SK-N-MC (cell line): ENCODE measurements at places on chromosomes 13 and 19.
A peak's percentile ranks its signal among the peaks of the same experiment; 100 is the strongest.

DNA sequence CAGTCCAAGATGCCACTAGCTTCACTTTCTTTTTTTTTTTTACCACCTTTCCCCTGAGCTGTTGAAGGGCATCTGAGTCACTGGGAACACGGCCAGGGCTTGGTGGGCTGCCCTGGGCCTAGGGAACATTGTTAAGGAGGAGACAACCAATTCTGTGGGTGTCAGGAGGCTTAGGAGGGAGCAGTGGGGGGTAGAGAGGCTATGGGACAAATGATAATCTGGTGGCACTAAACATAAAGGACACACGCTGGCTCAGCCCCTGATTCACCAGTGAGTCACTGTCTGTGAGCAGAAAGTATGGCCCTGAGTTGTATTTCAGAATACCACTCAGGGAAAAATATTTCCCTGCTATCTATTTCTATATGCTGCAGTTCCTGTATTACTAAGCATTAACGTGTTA is 207.8 kb downstream of the DCLK1 start:
- no peak for DNase-seq

GRCh38 chr13:44352671-44353070 is 21.0 kb upstream of the SERP2 start:
- DNase-seq: no peak

GRCh38 chr19:7897292-7897691 is 6.4 kb upstream of the MAP2K7 start:
- DNase-seq: no peak

- peak; percentile 20 for DNase-seq
These were observed 76.0 kb upstream of the LSM14A start for GRCh38 chr19:34096020-34096915.

DNA sequence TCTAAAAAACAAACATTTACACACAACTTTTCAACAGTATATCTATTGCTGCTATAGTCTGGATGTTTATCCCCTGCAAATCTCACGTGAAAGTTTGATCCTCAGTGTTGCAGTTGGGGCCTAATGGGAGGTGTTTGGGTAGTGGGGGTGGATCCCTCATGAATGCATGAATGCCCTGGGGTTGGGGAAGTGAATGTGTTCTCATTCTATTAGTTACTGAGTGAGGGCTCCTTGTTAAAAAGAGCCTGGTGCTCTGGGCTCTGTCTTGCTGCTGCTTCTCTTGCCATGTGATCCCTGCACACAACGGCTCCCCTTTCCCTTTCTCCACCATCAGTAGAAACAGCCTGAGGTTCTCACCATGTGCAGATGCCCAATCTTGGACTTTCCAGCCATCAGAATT is 242.7 kb upstream of the HTR2A start:
- DNase-seq: no peak

- no peak for DNase-seq
These were observed 1.5 kb downstream of the IFNL4 start for GRCh38 chr19:39246951-39247669.

DNA sequence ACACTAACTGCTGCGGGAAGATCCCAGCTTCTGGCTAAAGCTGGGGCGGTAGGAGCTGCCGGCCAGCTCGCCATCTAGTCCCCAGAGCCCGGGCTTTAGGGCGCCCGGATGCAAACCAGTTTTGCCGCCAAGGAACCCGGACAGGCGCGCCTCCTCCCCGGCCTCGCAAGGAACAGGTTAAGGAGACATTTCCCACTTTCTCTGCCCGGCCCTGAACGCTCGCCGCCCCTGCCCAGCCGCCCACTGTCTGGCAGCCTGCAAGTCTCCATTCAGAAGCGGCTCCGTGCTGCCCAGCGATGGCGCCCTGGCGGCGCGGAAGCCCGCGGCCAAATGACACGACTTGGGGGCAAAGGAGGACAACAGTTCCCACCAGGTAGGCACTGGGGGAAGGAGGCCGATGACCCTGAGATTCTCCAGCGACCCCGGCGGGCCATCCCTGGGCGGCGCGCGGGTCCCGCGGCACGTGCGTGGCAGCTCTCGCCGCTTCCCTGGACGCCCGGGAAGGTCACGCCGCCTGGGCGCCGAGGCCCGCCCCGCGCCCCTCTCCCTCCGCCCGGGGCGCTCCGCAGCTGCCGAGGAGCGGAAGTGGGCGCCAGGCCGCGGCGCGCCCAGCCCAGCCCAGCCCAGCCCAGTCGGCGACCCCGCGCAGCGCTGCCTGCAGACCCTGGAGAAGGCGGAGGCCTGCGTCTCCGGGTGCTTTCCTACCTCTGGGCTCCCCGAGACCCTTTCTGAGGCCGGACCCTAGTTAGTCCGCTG is 42.2 kb upstream of the HNRNPA1L2 start:
- DNase-seq: no peak

DNA sequence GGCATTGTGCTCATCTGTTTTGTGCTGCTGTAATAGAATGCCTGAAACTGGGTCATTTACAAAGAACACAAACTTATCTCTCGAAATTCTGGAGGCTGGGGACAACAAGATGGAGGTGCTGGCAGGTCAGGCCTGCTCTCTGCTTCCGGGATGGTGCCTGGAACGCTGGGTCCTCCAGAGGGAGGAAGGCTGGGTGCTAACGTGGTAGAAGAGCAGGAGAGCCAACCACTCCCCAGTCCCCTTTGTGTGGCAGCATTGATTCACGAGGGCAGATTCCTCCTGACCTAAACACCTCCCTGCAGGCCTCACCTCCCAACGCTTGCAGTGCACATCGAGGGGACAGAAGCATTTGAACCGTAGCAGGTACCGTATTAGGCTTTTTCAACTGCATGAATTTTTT is 34.1 kb upstream of the TFDP1 start:
- DNase-seq: no peak

DNA sequence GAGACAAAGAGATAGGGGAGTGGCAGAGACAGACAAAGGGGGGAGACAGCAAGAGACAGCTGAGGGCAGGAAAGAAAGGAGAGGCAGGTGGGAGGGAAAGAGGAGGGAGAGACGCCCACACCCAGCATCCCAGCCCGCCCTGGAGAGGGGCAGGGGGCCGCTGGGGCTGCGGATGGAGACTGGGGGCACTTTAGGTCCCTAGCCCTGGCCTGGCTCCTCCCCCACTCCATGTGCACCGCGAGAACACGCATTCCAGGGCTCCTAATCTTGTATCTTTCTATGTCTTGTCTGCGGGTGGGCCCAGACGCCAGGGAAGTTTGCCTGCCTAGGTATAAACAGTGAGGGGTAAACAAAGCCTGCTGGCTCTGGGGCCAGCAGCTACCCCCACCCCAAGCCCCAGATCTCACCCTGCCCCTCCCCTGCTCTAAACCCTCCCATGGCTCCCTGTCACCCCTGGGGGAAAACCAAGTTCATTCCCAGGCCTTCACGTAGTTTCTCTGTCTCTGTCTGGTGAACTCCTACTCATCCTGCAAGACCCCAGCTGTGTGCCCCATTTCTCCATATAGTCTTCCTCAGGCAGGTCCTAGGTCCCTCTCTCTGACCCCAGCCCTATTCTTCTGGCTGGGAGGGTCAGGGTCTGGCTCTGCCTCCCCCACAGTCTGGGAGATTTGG is 5.7 kb downstream of the TLE5 start:
- no peak for DNase-seq

- DNase-seq: no peak
These were observed 8.4 kb downstream of the ZNF776 start for GRCh38 chr19:57755031-57755430.

DNA sequence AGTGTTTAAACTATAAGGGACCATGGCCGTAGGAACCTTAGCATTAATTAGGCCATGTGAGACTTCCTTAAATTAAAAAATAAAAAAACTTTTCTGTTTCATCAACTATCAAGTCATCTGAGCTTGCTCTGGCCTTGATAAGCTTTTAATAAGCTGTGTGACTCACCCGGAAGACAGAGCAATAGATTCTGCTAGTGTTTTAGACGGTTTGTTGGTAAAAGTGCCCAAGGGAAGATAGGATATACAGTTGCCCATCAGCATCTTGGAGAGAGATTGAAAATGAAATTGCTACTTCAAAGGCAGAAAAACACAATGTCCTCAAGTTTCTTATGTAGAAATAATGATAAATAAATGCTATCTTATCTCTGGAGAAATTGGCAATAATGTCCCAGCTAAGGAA is 31.2 kb upstream of the RCBTB2 start:
- DNase-seq: no peak

DNA sequence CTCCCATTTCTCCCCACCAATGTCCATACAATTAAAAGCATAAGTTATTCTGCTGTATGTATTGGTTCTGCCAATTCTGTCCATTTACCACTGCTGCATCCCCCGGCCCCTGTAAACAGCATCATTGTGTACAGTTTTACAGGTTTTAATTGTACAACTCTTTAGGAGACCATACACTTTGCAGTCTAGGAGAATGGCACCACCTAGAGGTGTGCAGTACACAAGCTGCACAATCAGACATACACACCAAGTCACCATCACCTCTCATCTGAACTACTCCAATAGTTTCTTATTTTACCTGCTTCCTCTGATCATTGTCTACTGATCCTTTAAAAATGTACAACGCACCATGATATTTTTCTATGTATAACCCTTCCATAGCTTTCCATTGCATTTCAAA is 855.9 kb upstream of the KLHL1 start:
- no peak for DNase-seq

- no peak for DNase-seq
These were observed 13.9 kb downstream of the LSM14A start for GRCh38 chr19:34186205-34186604.

DNA sequence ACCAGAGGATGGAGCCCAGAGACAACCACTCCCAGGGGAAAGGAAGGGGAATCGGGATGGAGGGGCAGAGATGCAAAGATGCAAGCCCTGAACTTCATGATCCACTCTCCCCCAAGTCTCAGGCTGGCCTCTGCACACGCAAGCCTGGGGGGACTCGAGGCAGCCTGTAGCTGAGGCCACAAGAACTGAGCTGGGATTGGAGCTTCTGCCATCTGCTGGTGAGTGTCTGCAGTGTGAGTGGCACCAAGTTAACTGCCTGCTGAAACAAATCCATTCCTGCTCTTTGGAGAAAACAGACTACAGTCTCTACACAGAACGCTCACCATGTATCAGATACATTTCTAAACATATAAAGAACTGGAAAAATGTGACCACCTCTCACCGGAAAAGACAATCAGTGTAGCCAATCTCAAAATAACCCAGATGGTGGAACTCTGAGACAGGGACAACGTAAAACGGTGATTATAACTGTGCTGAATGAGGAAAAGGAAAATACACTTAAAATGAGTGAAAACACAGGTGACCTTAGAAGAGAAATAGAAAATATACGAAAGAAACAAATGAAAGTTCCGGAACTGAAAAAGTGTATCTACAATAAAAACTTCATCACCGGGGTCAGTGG is 62.1 kb downstream of the KLF2 start:
- DNase-seq: peak; percentile 20

DNA sequence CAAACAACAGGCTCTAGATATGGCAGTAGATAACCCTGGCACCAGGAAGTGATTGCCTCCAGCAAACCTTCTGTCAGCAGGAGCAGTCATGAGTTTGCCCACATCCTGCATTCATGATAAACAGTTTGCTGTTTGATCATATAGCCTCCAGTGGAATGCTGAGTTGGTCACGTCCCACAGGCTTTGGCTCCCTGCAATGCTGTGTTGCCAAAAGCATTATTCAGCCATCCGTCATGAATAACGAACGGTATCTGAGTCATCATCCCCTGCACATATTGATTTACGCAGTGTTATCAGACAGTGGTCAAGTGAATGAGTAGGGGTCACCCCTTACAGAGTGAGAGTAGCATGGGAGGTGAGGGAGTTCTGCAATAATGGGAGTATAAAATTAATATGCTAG is 21.9 kb upstream of the ZNF432 start:
- no peak for DNase-seq

DNA sequence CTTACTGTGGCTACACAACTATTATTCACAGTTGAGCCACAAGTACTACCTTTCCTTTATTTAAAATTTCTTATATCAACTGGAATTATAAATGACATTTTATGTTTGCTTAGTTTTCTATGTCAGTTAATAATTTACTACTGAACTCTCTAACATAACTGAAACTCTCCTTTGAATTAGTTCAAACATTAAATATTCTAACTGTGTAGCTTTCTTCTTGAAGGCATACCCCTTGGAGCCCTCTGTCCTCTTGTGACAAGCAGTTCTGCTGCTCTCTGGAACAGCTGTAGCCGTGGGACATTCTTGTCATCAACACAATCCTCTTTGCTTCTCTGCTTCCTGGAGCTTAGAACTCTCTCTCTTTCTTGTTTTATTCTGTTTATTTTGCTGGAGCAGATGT is 244.8 kb downstream of the NHLRC3 start:
- DNase-seq: no peak

DNA sequence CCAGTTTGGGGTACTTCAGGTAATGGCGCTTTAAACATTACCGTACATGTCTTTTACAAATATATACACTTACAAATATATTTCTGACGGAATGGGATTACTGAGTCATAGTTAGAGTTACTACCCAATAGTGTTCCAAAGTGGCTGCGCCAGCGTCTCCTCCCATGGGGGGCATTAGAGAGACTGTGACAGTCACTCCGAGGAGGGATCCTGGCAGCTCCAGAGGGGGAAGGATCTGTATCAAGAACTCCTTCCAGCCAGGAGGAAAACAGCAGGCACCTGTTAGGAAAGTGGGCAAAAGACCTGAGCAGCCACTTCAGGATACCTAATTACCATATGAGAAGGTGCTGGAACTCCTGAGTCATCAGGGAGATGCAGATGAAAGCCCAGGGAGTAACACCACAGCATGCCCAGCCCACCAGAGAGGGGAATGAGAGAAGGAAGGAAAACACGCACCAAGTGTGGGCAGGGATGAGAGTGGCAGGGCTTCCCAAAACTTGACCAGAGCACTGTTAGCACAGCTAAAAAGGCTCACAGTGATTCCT is 52.9 kb downstream of the SLC7A9 start:
- DNase-seq: no peak

DNA sequence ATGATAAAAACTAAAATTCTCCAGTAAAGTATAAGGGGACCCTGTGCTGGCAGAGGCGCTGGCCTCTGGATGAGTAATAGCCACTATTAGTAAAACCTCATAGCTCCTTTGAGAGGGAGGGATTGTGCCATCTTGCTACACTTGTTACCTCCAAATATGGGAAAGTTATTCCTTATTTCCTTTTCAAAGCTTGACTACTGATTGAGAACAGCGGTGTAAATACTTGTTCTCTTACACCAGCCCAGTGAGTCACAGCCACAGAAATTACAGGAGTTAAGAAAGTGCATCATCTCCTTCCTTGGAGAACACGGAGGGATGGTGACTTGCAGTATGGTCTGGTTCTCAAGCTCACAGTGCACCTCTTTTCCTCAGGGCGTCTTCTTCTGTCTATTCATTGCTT is 379.0 kb downstream of the EFNB2 start:
- DNase-seq: no peak

DNA sequence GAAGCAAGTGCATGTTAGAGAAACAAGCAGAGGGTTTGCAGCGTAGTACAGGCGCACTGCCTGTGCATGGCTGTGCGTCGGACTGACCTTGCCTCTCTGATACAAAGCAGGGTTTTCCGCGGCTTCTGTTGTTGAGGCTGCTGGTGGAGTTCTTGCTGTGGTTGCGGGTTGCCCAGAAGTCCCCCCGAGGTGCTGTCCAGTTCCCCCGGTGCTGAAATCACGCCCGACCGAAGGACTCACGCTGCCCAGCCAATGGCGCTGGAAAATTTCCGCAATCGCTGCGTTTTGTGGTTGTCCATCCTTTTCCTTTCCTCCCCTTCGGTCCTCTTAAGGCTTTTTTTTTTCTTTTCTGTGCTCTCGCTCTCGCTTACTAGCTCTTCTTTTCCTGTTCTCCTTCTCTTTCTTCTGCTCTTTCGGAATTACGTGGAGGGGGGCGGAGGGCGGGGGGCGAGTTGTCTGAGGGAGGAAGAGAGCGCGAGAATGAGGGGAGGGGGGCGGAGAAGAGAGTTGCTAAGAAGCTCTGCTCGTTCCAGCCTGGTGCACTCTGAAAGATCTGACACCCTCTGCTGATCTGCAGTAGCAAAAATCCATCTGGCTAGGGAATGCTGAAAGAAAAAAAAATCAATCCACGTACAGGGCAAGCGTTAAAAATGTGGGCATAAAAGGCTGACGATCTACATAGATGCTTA is at the start of gene SLITRK1:
Gene SLITRK1 (minus strand): TSS at position 558 of the 689 bp plus-strand sequence. CDS start 967 bp downstream, outside the sequence.
- peak; percentile 24 for DNase-seq
